GM03348 (cell line): ENCODE measurements at places on chromosomes 5 and 9.

- DNase-seq, result peak; percentile 52
Observed at GRCh38 chr5:61306531-61307131, 25.4 kb upstream of the ZSWIM6 start.

DNA sequence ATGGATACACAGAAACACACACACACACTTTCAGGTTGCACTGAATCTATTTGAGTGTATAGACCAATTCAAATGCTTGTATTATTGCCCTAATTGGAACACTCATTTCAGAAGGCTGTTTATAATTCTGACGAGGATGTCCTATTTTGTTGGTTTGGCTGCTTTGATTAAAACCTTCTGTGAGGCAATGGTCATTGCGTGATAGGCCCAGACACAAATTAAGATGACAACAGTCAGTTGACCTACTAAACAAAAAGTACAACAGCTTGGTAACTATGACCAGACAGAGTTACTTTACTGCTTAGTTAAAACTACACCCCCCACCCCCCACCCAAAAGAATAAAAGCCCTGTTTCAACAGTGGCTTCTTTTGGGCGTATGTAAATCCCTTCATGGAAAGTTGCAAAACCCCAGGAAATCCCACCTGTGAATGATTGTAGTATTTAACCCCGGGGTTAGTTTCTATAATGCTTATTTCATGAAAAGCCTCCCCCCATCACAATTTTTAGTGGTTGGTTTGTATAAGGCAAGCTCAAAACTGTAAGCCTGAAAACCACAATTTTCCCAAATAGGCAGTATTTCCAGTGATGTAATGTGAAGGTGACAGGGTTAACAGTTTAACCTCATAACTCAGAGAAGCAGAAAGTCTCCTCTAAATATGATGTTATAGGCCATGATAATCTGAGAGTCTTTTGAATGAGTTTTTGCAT, 340.8 kb downstream of the FGF10 start:
- DNase-seq, result no peak

DNA sequence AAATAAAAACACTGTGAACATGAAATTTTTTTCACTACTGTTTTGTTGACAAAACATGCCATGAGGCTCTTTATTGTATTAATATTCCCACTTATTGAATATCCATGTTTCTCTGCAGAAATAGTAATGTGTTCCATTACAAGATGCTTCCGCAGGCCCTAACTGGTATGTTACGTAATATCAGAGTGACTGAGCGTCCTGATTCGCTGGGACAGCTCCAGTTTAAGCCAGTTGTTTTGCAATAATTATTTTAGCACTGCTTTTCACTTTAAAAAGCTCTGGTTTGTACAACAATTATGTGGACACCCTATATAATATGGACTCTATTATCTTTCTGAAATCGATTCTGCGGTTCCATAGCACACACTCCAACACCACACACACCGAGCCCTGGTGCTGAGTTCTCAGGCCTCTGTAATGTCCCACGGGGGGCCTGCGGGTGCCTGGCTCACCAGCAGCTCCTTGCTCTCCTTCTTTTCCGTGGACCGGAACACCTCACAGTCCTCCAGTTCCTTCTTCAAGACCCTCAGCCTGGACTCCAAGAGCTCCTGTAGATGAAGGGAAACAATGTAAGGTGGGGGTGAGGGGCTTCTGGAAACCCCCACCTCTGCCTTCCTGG, 1.8 kb downstream of the TRIM7 start:
- no peak for DNase-seq

DNA sequence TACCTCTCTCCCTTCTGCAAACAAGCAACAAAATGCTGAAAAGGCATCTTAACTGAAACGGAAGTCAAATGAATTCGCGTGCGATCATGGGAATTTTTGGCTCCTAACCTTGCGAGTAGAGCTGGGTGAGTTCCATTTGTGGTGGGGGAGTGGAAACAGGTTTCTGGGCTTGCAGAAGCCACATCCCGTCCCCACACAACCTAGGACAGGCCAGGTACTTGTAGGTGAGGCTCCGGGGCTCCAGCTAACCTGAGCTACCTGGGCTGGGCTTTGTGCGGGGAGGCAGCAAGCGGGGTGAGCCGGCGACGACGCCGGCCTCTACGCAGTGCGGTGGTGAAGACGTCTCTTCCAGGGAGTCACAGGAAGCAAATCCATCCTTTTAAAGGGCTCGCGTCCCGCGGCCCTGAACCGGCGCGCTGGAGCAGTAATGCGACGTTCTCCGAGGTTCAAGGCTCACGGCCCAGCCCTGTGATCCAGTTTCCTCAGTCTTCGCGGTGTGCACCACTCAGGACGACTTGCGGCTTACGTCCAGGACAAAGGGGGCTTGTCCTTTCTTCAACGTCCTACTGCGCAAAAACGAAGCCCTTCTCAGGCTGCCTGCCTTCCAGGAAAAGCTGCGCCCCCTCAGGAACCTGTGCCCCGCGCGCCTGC, 567 bp upstream of the SPIN1 start:
- DNase-seq, result peak; percentile 71

- DNase-seq, result no peak
Observed at GRCh38 chr9:100813871-100814270, 214.7 kb upstream of the PLPPR1 start.

DNA sequence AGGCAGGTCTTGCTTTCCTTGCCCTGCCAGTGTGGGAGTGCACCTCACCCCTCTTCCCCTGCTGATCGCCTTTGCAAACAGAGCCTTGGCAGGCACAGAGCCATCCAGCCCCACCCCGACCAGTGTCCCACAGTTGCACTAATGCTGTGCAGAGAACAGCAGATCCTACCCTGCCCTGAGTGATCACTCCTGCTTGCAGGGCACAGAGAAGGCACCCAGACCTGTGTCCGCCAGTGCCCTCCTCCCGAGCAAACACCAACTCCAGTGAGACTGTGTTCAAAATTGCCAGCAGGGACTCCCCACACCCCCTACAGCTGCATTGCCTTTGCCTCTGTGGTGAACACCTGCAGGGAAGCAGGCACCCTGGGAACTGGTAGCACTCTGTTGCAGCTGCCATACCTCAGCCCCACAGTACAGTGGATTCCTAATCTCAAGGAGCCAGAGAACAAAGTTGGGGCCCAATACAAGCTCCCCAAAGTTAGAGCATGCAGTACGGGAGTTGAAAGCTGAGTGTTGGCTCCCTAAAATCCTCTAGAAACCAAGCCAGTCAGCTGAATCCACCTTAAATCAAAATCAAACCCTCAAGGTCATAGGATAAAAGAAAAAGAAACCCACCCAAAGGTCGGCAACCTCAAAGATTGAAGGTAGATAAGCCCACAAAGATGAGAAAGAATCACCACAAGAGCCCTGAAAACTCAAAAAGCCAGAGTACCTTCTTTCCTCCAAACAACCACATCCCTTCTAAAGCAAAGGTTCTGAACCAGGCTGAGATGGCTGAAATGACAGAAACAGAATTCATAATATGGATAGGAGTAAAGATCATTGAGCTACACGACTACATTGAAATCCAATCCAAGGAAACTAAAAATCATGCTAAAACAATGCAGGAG, 92.9 kb upstream of the PIK3R1 start:
- no peak for DNase-seq

- DNase-seq, result no peak
Observed at GRCh38 chr5:167481345-167481744, 810.1 kb upstream of the WWC1 start.

GRCh38 chr9:98791608-98792490, 4.5 kb downstream of the ANKS6 start:
- DNase-seq, result no peak

- no peak for DNase-seq
Observed at GRCh38 chr9:122356627-122357026, 14.2 kb upstream of the PTGS1 start.

DNA sequence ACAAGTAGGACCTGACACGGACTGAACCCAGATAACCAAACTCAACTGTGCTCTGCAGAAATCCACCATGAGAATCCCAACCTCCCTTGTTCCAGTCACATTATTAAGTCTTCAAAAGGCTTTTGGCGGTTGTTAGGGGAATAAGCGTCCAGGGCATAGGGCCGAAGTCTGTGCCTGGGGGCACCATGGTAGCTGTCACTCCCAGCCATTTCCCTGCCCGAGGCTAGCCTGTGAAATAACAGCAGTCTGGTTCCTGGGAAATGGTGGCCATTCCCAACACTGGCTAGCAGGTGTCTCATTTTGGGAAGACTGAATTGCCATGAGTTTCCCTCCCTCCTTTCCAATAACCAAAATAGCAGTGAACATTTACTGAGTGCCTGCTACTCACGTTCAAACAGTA, 122.2 kb downstream of the CRB2 start:
- no peak for DNase-seq

DNA sequence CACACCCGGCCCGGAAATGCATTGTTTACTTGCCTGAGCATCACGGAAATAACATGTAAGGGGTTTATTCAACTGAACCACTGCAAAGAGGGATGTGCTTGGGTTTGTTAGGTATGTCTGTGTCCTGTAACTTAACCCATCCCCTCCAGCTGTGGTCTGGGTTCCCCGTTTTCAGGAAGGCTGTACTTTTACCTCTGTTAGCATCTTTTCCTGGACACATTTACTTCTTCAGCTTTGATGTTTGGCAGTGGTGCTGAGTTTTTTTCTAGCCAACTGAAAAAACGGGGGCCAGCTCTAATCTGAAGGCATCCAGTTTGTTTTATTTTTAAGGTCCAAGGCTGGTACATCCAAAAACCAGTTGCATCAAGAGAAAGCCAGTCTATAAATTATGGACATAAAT, 561.8 kb downstream of the BNC2 start:
- DNase-seq, result no peak

GRCh38 chr5:171543148-171543815, 123.8 kb downstream of the FGF18 start:
- no peak for DNase-seq

- no peak for DNase-seq
Observed at GRCh38 chr5:168172760-168173223, 118.7 kb upstream of the WWC1 start.

- no peak for DNase-seq
Observed at GRCh38 chr5:75630875-75631274, 19.6 kb downstream of the ANKDD1B start.

- DNase-seq, result no peak
Observed at GRCh38 chr5:104431981-104432380, 869.4 kb upstream of the NUDT12 start.

DNA sequence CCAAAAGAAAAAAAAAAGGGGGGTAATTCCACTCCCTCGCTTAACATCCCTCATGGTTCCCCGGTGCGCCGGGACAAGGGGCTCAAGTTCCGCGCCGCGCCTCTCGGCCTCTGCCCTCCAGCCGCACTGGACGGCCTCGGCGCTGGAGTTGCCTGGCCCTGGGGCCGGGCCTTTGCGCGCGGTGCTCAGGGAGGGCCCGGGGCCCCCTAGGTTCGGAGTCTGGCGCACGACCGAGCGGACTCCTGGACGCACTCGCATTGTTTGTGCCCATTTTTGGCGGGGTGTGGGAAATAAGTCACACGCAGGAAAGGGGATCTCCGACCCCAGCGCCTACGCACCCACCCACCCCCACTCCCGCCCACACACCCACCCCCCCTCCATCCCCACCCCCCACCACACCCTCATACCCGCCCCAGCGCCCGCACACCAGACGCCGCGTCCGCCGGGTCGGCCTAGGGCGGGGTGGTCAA, 381 bp downstream of the MED22 start:
- peak; percentile 71 for DNase-seq

GRCh38 chr5:110086658-110087388, 397.1 kb downstream of the MAN2A1 start:
- peak; percentile 50 for DNase-seq

DNA sequence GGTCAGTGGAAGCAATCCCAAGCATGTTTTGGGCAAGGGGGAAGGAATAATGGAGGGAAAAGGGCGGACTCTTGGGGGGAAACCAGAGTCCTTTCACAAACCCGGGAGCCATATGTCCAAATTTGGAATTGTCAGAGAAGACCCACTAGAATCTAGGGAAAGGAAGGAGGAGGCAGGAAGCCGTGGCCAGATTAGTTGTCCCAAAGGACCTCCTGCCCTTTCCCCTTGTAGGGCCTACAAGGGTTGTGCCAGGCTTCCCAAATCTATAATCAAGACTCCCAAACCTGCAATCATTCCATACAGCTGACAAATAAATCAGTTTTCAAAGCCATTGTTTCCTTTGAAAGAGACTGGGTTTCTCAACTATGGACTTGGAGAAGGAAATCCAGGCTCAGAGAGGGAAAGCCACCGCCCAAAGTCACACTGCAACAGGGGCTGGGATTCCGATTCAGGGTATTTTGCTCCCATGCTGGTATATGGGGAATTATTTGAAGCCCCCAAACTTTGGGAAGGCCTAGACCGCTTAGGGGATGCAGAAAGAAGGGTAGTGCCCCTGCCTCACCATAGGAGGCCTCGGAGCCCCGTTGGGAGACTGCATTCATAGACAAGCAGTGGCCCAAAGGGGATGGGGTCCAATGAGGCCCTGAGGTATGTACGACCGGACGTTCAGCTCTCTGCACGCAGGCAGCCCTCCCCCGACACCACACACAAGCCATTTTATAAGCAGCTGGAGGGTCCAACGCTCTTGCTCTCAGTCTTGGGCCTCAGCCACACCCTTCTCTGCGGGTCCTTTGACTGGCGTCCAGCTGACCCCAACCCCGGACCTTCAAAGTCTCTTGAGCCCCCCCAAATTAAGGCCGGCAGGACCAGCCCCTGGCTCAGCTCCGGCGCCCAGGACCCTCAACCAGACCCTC, 815 bp downstream of the ANXA6 start:
- peak; percentile 60 for DNase-seq

- no peak for DNase-seq
Observed at GRCh38 chr9:126849591-126850225, 10.7 kb upstream of the ZBTB34 start.

GRCh38 chr5:55338810-55339243, 31.0 kb downstream of the MTREX start:
- DNase-seq, result no peak

GRCh38 chr9:16071400-16071799, 518.6 kb downstream of the CCDC171 start:
- no peak for DNase-seq
